ENCODE measurements at places on chromosomes 5 and 9.

- H3K27ac ChIP-seq: no peak overlapping the region
- peaks cover 6% of the 10 kb centered on the region for H3K36me3 ChIP-seq
- DNase-seq: no peak
- H3K4me1 ChIP-seq: peaks cover 16% of the 10 kb centered on the region
Observed at GRCh38 chr9:95857896-95858295, 17.6 kb upstream of the ERCC6L2 start.

DNA sequence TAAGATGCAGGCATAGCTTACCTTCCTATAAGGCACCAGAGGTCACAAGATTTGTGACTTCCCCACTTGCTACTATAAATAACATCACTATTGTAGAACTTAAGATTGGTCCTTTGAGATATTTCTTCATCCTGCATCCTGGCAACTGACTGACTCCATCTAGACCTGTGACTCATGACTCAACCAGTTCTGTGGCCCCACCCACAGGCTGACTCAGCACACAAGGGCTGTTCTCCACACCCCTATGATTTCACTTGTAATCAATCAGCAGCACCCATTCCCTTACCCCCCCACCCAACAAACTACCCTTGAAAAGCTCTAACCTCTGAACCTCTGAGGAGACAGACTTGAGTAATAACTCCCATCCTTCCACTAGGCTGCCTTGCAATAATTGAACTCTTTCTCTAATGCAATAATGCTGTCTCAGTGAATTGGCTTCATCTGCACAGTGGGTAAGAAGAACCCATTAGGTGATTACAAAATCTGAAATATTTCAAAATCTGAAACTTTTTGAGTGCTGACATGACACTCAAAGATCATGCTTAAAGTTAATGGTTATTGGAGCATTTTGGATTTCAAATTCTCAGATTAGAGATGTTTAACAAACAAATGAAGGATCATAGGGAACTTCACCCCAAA is 296.7 kb downstream of the ARL15 start:
- H3K4me3 ChIP-seq: no peak overlapping the region
- no peak overlapping the region for H3K27ac ChIP-seq
- H3K4me1 ChIP-seq: peaks cover 58% of the 10 kb centered on the region
- peaks cover 23% of the 10 kb centered on the region for H3K36me3 ChIP-seq
- no peak for DNase-seq

DNA sequence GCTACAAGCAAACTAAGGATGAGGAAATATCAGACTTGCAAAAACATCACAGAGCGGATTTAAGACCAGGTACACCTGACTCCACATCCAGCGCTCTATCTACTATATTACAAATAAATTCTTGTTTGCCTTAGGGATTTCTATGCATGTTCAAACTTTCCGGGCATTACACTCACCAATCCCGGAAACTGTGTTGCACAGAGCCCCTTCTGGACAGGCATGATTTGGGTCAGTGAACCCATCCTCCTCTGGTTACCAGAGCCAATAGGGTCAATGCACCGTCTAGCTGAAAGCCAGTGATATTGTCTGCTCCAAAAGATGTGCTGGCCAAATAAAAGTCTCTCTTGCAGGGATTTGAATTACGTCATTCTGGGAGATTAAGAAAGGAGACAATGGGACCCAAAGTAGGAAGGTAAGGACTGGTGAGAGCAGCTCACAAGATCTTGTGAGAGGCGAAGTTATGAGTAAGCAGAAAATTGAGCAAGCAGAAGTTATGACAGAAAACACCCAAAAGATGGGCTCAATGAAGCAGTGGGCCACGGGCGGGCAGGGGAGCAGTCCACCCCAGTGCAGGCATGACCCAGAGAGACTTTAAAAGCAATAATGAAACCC is 155.8 kb upstream of the RAI14 start:
- peaks cover 22% of the 10 kb centered on the region for H3K4me1 ChIP-seq
- no peak overlapping the region for H3K27ac ChIP-seq
- no peaks in the 10 kb centered on the region for H3K36me3 ChIP-seq
- no peak for DNase-seq
- no peaks in the 10 kb centered on the region for H3K27me3 ChIP-seq
- H3K4me3 ChIP-seq: no peak overlapping the region

- peaks cover 48% of the 10 kb centered on the region for H3K4me1 ChIP-seq
- no peak overlapping the region for H3K27ac ChIP-seq
- peak overlapping the region; percentile 30 for H3K4me3 ChIP-seq
- DNase-seq: no peak
- no peaks in the 10 kb centered on the region for H3K36me3 ChIP-seq
- H3K27me3 ChIP-seq: no peaks in the 10 kb centered on the region
Observed at GRCh38 chr9:95666096-95666784, 149.5 kb upstream of the PTCH1 start.

DNA sequence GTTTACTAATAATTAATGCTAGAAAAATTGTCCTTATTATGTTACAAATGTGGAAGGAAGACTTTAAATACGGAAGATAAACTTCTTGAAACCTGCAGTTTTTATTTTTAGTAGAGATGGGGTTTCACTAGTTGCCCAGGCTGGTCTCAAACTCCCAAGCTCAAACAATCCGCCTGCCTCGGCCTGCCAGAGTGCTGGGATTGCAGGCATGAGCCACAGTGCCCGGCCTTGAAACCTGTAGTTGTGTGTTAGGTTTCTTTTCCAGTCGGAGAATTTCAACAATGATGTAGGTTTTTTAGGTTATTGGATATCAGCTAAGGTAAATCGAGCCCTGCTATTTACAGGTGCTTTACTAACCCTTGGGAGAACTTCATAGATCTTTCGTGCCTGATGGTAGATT is 30.8 kb downstream of the CTNNA1 start:
- H3K27me3 ChIP-seq: no peaks in the 10 kb centered on the region
- peaks cover under 1% of the 10 kb centered on the region for H3K4me1 ChIP-seq
- no peak for DNase-seq
- peaks cover 34% of the 10 kb centered on the region for H3K36me3 ChIP-seq

DNA sequence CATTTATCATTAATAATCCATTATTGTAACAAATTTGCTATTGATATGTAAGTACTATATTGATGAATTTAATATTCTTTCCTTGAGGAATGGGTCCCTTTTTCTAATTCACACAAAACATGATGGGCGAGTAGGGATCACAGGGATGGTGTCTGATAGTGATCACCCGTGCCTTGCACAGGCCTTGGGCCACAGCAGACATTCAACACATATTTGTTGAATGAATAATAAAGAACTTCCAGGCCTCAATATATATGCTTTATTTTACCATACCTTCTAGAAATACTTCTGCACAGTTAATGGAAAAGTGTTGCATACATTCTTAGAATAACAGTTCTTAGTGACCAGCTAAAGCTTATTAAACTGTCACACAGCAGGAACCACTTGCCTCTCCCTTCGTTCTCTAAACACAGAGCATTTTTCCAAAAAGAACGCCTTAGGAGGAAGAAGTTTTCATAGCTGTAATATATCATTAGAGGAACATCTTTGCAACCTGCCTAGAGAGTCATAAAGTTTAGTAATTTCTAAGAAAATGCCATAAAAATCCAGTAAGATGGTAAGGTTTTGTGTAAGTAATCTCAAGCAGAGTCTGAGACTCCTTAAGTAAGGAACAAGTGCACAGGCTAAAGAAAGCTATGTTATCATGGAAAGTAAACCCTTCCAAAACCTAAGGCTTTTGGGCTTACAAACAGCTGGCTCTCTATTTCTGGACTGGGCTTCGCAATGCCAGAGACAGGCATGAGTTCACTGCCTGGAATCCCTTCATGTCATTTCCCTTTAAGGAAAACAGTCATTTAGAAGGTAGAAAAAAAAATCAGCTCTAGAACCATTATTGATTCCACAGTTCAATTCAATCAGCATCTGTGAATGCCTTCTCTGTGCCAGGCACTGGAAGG is 17.7 kb downstream of the TTLL11 start:
- no peaks in the 10 kb centered on the region for H3K27me3 ChIP-seq
- H3K36me3 ChIP-seq: no peaks in the 10 kb centered on the region
- no peak for DNase-seq
- H3K27ac ChIP-seq: no peak overlapping the region
- H3K4me3 ChIP-seq: no peak overlapping the region
- no peaks in the 10 kb centered on the region for H3K4me1 ChIP-seq

DNA sequence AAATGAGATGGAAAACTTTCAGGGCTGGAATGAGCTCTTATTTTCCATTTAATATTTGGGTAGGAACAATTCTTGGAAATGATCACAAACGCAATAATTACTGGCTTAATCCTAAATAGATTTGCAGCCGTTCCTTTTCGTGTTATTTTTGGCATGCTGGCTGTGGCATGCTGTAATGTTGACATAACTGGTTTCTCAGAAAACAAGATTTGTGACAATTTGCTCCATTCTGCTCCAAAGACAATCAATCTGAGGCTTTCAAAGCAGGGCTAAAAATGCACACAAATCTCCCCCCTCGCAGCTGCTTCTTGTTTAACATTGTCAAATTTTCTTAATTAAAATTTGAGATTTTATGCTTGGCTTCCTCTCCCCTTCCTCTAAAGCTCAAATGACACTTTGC is 151.2 kb downstream of the TTC39B start:
- H3K36me3 ChIP-seq: no peaks in the 10 kb centered on the region
- no peak for DNase-seq
- peaks cover 14% of the 10 kb centered on the region for H3K4me1 ChIP-seq
- no peak overlapping the region for H3K4me3 ChIP-seq
- no peak overlapping the region for H3K27ac ChIP-seq

DNA sequence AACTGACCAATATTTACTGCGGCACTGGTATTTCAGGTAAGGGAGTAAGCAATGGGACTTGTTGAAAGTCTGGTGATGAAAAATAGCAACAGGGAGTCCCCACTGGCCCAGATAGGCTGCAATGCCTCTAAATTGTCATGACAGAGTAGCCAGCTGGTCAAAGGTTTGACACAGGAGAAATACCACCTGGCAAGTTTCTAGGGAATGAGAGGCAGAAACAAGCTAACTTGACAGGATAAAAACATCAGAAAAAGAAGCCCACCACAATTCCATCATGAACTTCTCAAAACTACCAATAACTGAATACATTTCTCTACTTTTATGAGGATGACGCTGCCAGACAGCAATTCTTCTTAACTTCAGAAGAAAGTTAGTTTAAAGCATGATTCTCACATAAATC is 99.8 kb downstream of the STRBP start:
- H3K27me3 ChIP-seq: no peaks in the 10 kb centered on the region
- no peak for DNase-seq
- H3K36me3 ChIP-seq: peaks cover 17% of the 10 kb centered on the region

- H3K36me3 ChIP-seq: no peaks in the 10 kb centered on the region
- peaks cover 4% of the 10 kb centered on the region for H3K27me3 ChIP-seq
- no peak overlapping the region for H3K27ac ChIP-seq
- DNase-seq: no peak
Observed at GRCh38 chr5:35785601-35786085, 71.0 kb upstream of the IL7R start.

DNA sequence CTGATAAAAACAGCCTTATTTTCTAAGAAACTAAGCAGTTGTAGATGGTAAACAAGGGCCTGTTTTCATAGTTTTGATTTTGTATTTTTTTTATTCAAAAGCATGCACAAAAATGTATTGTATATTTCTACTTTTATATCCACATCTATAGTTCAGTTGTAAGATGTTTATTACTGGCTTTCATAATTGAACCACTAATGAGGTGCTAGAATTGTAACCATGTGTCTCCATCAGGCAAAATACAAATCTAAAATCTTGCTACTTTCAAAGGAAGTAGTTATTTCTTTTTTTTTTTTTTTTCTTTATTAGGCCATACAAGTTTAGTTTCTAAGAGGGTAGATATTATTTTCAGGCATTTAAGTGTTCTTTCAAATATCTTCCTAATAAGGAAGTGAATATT is 1755.0 kb downstream of the MAT2B start:
- H3K4me3 ChIP-seq: no peak overlapping the region
- no peaks in the 10 kb centered on the region for H3K36me3 ChIP-seq
- H3K4me1 ChIP-seq: peaks cover 36% of the 10 kb centered on the region
- DNase-seq: no peak
- no peak overlapping the region for H3K27ac ChIP-seq

Data from WTC11 (cell line).